Activated CD4-positive, alpha-beta memory T cell treated with anti-CD3 and anti-CD28 coated beads, Interleukin-2, amount 10 ng/mL, durations not matched to agents 7 days and 5 days (primary cell): ENCODE measurements at places on chromosomes 16 and 17.
A peak's percentile ranks its signal among the peaks of the same experiment; 100 is the strongest.

GRCh38 chr16:69113216-69113615 is 7.8 kb downstream of the HAS3 start:
- DNase-seq: no peak

DNA sequence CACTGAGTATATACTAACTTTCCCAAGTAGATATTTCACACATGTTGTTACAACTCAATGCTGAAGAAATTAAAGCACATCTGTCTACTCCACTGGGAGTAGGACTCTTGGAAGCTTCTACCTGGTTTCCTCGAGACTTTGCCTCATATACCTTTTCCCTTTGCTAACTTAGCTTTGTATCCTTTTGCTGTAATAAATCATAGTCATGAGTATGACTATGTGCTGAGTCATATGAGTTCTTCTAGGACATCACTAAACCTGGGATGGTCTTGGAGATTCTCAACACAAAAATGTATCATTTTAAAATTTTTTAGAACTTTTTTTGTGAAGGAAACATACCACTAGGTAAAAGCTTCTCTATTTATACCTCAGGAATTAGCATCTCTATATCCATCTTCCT is 39.8 kb downstream of the ABCA5 start:
- no peak for DNase-seq

DNA sequence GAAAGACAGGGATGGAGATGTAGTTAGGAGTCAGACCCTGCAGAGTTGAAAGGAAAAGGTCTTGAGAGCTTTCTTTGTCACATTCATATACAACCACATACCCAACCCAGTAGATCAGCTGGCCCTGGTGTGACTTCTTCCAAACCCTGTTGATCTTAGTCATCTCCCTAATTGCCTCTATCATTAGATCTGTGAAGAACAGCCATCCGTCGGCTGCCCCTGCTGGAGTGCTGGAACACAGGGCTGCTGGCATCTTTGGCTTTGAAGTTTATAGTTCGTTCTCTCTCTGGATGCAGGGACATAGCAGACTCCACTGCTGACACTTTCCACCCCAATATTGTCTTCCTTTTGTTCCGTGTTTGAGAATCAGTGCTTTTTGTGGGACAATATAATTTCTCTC is 10.4 kb upstream of the SMG8 start:
- DNase-seq: no peak

DNA sequence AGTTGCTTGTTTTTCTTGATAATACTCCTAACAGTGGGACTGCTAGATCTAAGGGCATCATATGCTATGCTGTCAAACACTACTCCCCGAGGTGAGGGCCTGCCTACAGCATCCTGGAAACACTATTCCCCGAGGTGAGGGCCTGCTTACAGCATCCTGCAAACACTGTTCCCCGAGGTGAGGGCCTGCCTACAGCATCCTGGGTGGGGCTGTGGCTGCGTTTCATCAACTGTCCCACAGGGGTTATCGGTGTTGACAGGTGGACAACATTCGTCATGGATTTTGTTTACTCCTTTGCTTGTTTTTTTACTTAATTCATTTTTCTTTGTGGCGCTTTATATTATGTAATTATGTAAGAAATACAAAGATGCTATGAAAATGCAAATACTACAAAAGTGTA is 22.5 kb downstream of the NPRL3 start:
- DNase-seq: no peak

GRCh38 chr16:69831212-69832123 is 69.3 kb downstream of the WWP2 start:
- DNase-seq: no peak

GRCh38 chr17:39607057-39607850 is 466 bp downstream of the NEUROD2 start:
- no peak for DNase-seq

GRCh38 chr16:68445458-68445857 is 2.9 kb downstream of the SMPD3 start:
- peak; percentile 68 for DNase-seq

DNA sequence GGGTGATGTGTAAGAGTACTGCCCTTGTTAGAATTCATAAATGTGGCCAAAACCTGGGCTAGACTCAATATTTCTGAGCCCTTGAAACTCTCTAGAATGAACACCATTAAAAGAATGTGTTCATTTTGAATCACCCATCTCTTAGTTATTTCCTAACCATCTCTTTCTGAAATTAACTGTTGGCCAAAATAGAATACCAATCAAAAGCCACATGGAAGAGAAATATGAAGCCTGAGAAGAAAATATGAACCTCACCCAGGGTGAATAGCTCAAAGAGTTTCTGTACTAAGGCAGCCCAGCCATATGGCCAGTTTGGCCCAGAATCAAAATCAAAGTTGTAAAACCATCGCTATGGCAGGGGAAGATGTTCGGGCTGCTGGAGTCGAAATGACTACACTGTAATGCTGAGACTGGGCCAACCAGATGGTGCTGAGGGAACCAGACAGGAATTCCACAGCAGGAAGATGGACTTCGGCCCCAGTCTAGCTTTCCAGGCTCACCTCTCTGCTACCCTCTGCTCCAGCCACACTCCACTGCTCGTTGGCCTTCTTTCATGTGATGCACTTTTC is 154.3 kb upstream of the ZFHX3 start:
- no peak for DNase-seq

DNA sequence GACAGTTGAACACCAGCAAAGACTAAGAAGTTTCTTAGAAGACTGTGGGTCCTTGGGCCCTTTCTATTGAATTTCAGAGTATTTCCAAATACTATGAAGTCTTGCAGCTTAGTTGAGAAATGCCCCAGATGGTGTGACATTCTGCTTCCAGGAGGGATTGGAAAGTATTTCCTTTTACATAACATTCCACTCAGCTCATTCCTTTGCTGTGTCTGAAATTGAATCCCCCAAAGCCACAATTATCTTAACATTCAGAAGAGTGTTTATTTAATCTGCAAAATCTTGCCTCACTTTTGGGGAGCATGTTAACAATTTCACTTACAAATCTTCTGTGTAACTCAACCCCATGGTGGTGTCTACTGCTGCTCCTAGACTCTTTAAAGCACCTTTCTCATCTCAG is 307.7 kb downstream of the WWOX start:
- no peak for DNase-seq

DNA sequence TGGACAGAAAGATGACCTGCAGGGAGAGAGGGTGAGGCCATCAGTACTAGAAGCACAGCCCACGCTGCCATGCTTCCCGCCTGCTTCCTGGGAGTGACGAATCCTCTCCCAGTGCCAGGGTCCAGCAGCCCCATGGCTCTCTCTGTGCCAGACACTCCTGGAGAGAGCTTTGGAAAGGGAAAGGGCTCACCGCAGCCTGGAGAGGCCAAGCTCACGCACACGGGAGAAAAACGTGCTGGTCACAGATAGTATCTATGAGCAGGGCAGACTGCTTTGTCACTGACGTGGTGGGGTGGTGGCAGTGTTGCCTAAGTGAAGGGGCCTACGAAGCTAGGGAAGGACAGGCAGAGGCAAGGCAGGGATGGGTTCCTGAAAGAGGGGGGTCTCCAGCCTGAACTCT is 5.4 kb downstream of the WBP2 start:
- DNase-seq: no peak

DNA sequence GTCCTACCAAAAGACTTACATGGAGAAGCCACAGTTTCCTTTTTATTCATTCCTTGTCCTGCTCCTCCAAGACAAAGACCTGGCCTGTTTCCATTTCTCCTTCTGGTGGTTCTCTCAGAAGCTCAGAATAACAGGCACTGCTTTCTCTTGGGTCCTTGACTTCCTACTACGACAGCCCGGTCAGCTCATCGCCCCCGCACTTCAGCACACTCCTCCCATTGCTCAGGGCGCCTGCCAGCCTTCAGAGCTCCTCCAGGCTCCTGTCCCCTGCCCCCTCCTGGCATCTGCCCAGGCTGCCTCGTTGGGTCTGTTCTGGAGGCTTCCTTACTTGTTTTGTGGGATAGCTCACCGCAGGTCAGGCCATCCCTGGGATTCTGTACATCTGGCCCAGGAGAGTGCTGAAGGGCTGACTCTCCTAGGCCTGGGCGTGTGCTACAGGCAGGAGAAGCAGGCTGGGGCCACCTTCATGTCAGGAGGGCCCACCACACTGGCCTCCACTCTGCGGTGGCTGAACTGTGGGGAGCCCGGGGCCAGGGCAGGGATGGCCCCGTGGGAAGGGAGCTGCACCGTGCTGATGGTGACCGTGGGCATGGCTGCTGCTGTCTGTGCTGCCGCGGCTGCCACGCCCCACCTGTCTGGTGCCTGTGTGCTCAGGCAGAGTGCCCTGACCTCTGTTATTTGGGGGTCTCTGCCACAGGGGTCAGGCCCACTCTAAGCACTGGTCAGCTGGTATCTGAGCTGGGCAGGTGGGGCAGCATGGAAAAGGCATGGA is 17.7 kb downstream of the TCF25 start:
- no peak for DNase-seq

DNA sequence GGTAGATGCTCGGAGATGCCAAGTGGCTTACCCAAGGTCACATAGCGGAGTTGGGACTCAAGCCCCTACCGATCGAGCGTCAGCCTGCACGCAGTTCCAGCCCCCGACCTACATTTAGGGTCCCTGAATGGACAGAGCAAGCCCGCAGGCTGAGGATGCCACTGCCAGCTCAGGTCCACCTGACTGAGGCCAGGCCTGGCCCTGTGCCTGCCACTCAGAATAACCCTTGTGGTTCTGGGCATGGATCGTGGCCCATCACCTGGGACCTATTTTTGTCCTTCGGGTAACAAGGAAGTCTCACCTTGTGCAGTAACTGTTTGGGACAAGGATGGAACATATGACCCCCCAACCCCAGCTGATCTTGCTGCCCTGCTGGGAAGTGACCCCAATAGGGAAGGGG is 17.1 kb downstream of the CDH16 start:
- no peak for DNase-seq

DNA sequence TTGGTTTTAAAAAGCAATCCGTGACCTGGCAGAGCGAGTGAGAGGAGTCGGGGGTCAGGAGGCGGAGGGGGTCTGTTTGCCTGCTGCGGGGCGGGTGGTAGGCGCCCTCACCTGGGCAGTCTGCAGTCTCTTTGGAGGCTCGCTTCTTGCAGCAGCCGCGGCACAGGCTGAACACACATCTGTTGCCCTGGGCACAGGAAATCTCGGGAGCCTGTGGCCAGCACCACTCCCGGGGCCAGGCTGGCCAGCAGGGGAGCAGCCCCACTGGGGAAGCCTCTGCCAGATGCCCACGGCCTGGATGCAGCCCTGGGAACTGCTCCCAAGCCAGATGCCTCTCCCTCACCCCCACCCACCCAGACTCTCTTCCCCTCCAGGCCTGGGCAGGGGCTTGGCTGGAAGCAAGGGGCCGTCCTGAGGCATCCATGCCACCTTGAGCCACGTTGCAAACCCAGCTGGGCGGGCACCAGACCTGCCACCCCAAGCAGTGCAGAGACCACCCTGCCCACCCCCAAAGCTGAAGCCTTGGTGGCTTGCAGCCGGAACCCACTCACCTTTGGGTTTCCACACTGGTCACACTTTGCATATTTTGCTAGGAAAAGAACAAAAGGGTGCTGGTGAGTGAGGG is 6.6 kb downstream of the GPS1 start:
- DNase-seq: no peak

DNA sequence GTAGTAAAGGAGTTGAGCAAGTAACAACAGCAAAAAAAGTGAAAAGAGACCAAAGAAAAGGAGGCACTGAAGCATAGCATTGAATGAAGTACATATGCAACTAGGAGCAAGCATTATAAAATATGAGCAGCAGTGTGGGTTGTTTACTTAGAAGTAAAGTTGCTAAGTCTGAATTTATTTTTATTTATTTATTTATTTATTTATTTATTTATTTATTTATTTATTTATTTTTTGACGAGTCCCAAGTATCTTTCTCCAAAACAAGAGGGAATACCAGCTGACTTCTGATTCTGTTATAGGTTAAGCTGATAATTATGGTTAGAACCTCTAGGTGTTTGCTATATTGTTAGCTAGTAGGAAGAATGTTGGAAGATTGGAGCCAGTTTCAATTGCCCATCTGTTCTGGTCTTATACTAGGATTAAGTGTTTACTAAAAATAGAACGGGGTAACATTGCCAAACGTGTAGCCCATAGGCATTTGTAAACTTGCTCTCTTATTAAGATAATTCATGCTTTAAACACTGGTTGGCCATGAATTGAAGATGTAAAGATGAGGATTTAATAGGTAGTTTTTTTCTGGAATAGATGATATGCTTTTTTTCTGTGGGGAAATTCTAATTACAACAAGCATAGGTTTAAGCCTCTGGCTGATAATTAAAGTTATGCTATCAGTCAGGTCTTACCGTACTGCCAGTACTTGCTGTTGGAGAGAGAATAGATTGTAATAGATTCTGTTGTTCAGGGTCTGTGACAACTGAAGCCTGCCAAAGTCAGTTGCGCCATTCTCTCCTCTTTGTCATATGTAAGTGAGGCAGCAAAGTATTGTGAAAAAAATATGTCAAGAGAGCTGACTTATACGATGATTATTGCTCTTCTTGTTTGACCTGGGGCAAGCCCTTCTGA is 66.7 kb downstream of the PPM1E start:
- no peak for DNase-seq

DNA sequence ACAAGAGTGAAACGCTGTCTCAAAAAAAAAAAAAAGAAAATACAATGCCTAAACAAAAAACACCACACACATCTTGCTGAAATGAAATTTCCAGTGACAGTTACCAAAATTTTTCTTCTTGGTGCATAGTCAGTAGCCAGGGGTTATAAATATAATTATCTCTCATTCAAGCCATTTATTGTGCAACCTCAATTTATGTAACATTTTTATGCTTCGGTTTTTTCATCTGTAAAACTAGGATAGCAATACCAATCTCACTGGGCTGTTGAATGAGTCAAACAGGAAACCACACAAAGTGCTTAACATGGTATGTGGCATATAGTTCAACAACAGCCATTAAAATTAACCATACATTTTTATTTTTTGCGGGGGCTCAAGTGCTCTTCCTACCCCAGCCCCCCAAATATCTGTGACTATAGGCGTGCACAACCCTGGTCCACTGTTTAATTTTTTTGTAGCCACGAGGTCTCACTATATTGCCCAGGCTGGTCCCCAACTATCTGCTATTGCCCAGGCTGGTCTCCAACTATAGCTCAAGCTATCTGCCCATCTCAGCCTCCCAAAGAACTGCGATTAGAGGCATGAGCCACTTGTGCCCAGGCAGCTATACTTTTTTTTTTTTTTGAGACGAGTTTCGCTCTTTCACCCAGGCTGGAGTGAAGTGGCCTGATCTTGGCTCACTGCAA is 2.6 kb downstream of the COG4 start:
- peak; percentile 38 for DNase-seq

DNA sequence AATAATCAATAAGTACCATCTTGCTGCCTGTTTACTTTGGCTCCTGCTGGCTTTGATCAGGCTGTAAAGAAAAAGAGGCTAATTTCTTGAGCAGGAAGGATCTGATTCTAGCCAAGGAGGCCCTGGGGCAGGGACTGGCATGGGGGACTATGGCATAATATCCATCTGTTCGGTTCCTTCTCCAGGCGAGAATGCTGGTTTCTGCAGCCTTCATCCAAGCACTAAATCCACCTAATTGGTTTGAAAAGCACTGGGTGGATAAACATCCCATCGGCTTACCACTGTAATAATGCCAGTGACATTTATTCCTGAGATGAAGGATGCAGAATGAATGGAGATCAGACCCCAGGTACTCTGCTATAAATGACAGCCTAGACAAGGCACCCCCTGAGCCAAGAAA is 180.0 kb upstream of the ASIC2 start:
- no peak for DNase-seq

GRCh38 chr16:85914423-85914794 is 15.4 kb downstream of the IRF8 start:
- DNase-seq: no peak

GRCh38 chr16:9843424-9844018 is 338.7 kb downstream of the GRIN2A start:
- no peak for DNase-seq
